ENCODE measurements at places on chromosomes 11 and 22.

DNA sequence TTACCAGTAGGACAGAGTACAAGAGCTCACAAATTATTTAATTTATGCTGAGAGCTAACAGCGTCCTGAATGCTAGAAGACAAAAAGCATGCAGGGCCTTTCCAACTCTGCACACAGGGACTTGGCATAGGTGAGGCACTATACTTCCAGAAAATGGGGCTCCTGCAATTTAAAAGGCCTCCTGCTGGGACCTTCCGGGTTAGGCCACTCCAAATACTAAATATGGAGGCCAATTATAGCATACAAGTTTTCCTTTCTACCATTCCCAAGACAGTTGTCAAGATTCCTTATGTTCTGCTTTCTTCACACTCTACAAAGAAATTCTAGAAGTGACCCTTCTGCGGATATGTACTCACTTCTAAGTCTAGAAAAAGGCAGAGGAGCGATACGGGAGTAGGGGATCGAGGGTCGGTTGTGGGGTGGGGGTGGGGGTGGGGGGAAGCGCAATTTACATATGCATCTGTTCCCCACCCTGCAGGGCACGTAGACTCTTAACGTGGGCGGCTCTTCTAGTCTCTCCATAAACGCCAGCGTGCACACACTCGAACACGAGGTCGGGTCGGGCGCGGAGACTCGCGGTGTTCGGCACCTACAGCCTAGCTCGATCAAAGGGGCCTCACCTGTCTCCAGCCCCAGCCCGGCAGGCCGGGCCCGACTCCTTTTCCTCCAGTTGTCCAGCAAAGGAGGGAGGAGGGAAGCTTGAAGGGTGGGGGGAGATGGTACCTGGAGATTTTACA lies 728 bp downstream of the DCUN1D5 start:
- DNase-seq = peak; percentile 43

- no peak for DNase-seq
Measured at GRCh38 chr11:33116535-33116934, 44.7 kb downstream of the CSTF3 start.

- no peak for DNase-seq
Measured at GRCh38 chr11:13207665-13208594, 69.7 kb upstream of the BMAL1 start.

- DNase-seq = no peak
Measured at GRCh38 chr11:78787696-78788095, 213.0 kb upstream of the NARS2 start.

- no peak for DNase-seq
Measured at GRCh38 chr11:74770456-74770855, 21.8 kb downstream of the RNF169 start.

All from stimulated activated CD4-positive, alpha-beta T cell treated with anti-CD3 and anti-CD28 coated beads, Interleukin-12 subunit alpha, Interleukin-12 subunit beta, amount 100 ng/mL, for 4 hours (primary cell).